ENCODE measurements at places on chromosomes 12 and 14.

DNA sequence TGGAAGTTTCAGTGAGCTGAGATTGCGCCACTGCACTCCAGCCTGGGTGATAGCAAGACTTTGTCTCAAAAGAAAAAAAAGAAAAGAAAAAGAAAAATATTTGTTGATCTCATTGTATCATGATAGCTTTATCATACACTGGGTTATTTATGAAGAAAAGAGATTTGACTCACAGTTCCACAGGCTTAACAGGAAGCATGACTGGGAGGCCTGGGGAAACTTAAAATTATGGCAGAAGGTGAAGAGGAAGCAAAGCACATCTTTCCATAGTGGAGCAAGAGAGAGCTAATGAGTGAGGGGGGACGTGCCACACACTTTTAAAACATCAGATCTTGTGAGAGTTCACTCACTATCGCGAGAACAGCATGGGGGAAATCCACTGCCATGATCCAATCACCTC is 72.7 kb upstream of the FUT8 start:
- DNase-seq = no peak

DNA sequence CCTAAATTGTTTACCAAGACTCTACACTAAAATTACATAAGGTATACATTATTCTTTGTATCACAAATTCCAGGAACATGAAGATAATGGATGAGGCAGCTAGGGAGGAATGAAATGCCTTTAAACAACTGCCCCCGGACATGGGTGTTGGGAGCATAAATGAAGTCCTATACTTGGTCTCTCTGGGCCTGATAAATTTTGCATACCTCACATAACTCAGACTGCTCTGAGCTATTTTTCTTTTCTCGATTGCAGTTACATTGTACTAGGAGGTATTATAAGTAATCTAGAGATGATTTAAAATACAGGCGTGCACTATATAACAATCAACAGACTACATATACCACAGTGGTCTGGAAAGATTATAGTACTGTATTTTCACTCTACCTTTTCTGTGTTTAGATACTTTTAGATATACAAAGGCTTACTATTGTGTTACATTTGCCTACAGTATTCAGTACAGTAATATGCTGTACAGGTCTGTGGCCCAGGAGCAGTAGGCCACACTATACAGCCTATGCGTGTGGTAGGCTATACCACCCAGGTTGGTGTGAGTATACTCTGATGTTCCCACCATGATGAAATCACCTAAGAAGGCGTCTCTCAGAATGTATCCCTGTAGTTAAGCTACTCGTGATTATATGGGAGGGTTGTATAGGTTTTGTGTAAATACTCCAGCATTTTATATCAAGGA is 14.3 kb downstream of the FNTB start:
- no peak for DNase-seq

GRCh38 chr12:30361145-30361544 is 334.5 kb downstream of the IPO8 start:
- DNase-seq = no peak

DNA sequence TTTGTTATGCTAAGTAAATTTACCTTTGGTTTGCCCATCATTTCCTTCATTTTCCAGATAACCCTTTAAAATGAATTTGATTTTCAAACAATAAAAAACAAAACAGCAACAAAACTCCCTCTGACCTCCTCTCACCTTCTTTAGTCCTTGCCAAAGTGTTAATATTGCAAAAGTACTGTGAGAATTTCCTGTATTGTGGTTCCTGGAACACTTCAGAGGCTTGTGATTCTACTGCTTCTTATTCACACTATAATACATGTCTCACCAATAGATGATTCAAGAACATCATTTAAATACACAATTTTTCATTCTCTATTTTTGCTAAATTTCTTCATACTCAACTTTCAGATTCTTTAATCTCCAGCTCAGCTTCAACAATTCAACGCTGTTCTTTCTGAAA is at the start of gene KLRD1:
TSS of gene KLRD1 (plus strand) at position 241 of the 400 bp plus-strand sequence. CDS start 208 bp downstream, outside the sequence.
- no peak for DNase-seq

DNA sequence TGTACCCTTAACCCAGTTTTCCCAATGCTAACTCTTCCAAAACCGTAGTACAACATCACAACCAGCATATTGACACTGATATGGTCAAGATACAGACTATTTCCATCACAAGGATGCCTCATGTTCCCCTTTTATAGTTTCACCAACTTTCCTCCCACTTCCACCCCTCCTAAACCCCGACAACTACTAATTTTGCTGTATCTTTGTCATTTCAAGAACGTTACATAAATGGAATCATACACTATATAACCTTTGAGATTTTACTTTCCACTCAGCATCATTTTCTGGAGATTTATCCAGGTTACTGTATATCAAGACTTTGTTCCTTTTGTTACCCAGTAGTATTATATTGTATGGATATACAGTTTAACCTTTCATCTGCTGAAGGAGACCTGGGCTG is 88.9 kb downstream of the MED13L start:
- no peak for DNase-seq

DNA sequence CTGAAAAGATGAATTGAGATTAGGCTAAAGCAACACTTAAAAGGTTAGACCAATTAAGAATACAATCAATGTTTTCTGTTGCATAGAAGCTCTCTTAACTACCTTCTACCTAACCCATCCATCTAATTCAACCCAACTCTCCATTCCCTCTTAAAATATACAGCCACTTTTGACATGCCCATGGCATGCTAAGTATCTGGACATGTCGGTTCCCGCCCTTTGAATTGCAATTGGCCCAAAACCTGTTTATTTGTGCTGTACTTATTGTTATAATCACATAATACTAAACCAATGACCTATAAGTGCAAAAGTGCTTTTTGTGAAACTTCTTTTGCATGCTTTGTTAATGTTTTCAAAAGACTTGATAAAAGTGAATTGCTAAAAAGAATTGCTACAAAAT is 37.6 kb upstream of the APPL2 start:
- no peak for DNase-seq

GRCh38 chr14:76710056-76711010 is 50.9 kb upstream of the VASH1 start:
- no peak for DNase-seq

DNA sequence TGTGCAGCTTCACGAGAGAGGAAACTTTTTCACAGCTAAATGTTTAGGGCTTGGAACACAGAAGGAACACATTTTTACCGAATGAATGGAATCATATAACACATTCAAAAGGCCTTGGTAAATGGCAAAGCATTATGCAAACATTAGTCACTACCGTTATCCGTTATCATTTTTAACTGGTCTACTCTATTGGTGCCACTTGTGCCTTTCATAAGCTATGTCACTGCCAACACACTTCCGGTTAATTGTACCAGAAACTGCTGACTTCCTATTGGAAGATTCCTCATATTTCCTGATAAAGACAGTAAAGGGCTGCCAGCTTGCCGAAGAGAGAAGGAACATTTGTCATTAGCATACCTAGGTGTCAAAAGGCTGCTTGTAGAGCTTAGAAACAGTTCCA is 169.2 kb downstream of the APAF1 start:
- DNase-seq = no peak

DNA sequence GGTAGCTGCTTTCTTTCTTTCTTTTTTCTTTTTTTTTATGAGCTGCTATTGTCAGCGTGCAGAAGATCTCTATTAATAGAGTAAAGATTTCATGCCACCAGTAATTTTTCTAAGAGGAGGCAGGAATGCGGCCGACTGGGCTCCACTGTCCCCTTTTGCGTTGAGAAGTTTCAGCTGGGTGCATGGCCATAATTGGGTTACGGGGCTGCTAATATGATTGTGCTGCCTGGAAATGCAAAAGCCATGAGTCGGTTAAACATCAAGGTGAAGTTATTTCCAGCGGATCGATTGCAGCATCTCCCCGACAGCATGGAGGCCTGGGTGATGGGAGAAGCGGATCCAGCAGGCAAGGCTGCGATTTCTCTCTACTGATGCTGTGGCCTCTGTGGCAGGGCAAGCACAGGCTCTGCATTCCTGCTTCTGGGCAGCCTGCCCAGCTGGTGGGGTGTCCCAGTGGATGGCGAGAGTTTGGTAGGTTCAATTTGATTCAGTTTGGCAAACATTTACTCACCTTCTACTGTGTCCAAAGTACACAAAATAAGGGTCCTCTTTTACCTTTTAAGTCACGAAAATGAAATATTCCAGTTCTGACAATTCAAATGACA is 54.4 kb upstream of the PRMT8 start:
- DNase-seq = no peak

DNA sequence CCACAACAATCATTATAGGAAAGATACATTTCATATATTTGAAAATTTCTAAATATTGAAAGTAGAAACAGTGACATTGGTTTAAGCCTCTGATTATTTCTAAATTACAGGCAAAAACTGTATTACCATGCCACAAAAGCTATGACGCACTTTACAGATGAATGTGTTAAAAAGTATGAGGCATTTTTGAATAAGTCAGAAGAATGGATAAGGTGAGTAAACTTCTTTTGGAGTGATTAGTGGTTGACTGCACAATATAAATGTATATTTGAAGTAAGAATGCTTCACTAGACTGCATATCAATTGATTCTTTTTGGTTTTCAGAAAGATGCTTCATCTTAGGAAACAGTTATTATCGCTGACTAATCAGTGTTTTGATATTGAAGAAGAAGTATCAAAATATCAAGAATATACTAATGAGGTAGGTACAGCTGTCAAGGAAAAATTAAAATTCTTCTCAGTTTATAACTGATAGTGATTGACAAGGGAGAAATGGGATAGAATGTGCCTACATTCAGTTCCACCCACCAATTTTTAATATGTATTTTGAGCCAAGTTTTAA is 45.0 kb downstream of the TBK1 start:
- no peak for DNase-seq

DNA sequence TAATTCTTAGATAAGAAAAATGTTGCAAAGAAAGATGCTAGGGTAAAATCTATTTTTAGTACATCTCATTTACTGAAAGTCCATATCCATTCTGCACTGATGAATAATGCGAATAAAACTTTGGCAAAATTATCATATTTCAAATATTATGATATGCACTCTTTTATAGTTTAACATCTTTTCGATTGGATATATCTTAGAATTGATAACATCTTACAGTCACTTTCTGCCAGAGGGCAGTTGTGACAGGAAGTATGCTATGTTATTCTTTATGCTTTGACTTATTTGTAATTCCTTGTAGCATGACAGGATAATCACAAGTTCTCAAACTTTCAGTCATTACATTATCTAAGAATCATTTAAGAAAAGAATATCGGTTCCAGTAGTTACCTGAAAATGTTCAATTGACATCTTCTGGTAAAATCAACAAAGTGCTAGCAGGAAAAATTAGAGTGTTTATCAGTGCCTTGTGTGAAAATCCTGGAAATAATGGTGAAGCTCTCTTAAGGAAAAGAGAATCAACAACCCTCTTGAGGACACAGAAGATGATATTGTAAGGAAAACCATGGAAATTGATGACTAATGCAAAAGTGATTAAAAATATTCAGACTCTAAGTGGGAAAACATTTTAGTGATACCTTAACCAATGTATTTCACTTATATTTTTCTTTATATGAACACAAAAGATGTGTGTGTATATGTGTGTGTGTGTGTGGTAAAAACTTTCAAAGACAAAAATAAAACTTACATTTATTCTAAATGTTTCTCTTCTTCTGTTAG is 95.5 kb downstream of the SLC6A15 start:
- no peak for DNase-seq

DNA sequence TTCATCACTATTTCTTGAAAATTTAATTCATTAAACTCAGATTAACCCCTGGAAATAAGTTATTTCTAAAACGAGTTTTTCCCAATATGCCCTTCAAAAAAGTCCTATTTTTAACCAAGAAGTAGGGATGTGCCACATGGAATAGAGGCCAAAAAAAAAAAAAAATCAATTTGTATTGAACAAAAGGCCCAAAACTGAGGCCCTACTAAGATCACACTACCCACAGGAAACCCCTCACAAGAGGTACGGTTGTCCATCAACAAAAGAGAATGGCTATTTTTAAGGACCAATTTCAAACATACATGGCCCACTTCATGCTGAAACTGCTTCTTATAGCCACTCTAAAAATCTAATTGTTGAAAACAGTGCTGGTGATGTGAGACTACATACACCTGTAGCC is 7.5 kb upstream of the BAZ2A start:
- no peak for DNase-seq

DNA sequence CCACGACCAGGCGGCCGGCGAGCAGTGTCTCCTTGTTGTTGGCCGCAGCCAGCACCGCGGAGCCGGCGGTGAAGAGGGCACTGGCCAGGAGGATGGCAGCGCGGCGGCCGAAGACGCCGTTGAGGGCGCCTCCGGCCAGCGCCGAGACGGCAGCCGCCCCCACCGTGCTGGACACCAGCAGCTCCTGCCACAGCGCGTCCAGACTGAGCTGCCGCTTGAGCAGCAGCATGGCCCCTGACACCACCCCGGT is 691 bp downstream of the SLC2A13 start:
- no peak for DNase-seq

DNA sequence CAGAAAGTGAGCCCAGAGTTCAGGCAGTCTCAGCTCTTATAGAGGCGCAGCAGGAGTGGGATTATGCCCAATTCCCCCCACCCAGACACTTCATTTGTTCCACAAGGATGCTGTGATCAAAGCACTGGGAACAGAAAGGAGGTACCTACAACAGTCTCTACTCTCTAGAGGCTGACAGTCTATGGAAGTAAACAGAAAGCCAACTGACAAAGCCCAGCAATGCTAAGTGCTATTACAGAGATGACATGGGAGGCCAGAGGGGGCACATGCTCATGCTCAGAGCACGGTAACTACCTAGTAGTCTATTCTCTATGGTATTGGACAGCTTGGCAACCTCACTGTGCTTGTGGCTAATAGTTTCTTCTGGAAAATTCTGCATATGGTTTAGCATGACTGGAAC is 85.9 kb downstream of the STXBP6 start:
- no peak for DNase-seq

- DNase-seq = no peak
These were observed 82.1 kb upstream of the FSCB start for GRCh38 chr14:44589180-44589579.

DNA sequence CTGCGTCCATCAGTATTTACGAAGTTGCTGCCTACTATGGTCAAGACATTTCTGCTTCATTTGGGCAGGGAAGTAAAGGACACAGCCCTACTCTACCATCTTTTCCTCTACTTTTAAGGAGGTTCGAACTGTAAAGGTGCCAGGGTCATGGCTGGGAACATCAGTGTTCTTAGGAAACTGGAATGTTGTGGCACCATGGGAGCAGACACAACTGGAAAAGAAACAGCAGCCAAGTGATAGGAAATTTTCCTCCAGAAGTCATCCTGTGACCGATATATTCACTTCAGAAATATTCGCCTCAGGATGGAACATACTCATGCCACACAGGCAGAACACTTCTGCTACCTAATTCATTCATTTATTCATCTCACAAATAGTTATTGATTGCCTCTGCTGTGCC is 104.4 kb downstream of the ETV6 start:
- no peak for DNase-seq

- no peak for DNase-seq
These were observed 87.8 kb downstream of the NEDD1 start for GRCh38 chr12:96994900-96995299.

DNA sequence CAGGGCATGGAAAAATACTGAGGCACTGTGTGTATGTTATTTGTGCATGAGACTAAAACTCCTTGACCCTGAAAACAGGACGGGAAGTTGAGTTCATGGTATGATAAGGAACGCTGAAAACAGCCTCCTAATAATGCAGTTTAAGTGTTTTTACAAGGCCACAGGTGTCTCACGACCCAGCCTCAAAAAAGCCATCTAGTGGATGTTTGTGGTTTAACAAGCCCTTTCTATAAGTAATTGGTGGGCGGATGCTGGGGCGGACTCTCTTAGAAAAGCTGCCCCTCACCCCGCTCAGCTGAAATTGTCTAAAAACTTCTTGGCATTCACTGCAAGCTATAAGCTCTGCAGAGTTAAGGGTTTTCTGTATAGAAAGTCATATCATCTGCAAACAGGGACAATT is 184.5 kb downstream of the NUBPL start:
- DNase-seq = no peak

GRCh38 chr12:120846721-120847120 is 57.4 kb downstream of the SPPL3 start:
- DNase-seq = no peak

All from GM12892 (cell line).